Activated CD8-positive, alpha-beta memory T cell treated with anti-CD3 and anti-CD28 coated beads, Interleukin-2, amount 50 U/mL, for 48 hours (primary cell): ENCODE measurements at places on chromosomes 3 and 15.
A peak's percentile ranks its signal among the peaks of the same experiment; 100 is the strongest.

DNA sequence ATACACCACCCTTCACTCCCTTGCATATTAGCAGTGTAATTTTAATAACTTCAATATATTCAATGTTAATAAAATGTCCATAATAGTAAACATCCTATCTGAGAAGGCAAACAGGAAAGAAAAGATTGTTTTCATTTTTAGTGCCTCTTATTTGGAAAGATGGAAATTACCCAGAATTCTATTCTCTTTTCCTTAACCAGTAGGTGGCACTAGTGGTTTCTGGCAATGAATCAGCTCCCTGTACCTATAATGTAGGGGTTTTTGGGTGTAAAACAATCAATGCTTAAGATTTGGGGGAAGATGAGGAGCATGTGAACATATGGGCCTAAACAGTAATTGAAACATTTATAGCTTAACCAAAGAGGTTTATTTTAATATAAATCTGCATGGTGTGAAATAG lies 5.7 kb upstream of the SEMA6D start:
- DNase-seq, result no peak

- no peak for DNase-seq
These were observed 67.9 kb upstream of the TNFSF10 start for GRCh38 chr3:172591125-172591605.

- no peak for DNase-seq
These were observed 94.0 kb downstream of the WDR76 start for GRCh38 chr15:43920815-43921214.

DNA sequence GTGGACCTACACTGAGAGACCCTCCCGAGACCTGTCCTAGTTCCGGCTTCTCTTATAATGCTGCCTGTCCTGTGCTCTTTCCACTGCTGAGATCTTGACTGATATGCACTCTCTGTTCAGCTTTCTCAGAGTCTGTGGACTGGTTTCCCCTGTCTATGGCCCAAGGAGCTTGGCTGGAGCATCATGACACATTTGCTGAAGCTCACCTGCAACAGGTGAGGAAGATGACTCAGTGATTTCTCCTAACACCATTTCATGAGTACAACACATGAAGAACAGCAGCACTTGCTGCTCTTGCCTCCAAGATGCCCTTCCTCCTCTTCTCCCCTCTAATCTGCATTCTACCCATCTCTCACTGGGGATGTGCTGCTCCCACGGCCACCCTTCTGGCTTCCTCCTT lies 92.1 kb downstream of the DUT start:
- no peak for DNase-seq

GRCh38 chr3:193297421-193297820 lies 56.4 kb downstream of the PLAAT1 start:
- DNase-seq, result no peak

GRCh38 chr15:63601704-63602185 lies 4.6 kb downstream of the FBXL22 start:
- DNase-seq, result no peak

GRCh38 chr15:49678655-49679054 lies 57.8 kb downstream of the DTWD1 start:
- DNase-seq, result no peak

GRCh38 chr15:40872791-40873693 lies 992 bp downstream of the RHOV start:
- no peak for DNase-seq

DNA sequence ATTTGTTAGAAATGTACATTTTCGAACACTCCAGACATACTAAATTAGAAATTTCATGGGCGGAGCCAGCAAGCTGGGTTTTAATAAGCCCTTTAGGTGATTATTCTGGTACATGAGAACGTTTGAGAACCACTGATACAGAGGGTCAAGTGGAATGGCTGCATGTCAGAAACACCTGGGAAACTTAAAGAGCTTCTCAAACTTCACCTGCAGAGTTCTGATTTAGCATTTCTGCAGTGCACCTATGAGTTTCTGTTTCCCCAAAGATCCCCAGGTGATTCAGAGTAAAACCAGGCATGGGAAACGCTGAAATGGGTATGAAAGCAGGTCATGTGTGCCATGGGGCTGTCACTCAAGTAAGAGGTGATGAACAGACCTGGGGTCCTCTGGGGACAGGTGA lies 68.1 kb downstream of the TMEM266 start:
- no peak for DNase-seq

GRCh38 chr3:130644628-130645253 lies 101.9 kb downstream of the PIK3R4 start:
- no peak for DNase-seq

GRCh38 chr15:57867970-57868798 lies 161.7 kb downstream of the POLR2M start:
- no peak for DNase-seq

DNA sequence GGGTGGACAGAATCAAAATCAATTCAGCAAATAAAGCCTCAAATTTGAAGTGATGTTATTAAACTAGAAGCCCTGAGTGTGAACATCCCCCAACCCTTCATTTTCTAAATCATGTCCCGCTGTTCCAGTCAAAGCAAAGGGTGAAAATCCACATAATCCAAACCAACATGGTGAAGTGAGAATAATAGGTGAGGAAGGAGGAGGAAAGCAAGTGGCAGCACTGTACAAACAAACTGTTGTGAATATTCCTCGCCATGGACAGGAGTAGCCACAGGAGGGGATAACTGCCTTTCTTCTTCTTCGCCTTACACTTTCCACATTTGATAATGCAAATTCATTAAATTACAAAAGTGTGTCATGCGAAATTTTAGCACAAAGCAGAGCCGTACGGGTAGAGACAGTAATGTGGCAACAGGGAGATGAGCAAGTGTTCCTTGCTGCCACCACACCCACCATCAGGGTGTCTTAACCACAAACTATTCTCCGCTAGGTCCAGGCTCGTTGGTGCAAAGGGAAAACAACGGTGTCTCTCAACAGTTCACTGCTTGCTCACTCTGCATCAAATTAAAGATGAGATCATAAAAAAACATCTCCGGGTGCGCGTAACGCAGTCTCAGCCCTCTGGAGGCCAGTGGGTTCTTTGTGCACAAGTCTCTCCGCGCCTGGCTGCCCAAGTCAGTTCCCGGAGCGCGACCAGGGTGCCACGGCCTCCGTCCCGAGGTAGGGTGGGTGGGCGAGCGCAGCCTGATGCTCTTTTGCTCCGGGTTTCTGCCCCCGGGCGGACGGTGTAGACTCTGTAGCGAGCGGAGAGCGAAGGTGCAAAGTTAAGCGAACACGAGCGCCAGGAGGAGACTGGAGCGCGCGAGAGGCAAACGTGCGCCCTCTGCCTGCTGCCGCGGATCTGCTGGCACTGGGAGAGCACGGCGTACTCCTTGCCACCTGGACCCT lies 6.7 kb downstream of the EPHA3 start:
- peak; percentile 54 for DNase-seq

- DNase-seq, result no peak
These were observed 4.0 kb downstream of the MAP2K1 start for GRCh38 chr15:66390678-66391077.

DNA sequence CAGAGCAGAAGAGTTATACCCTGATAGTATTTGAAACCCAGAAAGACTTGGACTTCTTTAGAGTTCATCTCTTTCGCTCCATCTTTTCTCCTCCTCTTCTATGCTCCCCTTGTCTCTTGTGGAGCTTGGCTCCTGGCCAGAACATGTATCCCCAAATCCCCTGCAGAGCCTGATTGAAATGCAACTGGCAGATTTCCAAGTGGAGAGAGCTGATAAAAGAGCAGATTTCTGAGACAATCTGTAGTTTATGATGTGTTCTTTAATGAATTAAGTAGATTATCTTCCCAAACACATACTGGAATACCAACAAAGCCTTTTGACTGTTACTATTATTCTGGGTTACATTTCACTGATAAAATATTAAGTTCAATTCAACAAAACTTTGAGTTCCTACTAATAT lies 33.4 kb downstream of the UNC13C start:
- no peak for DNase-seq

DNA sequence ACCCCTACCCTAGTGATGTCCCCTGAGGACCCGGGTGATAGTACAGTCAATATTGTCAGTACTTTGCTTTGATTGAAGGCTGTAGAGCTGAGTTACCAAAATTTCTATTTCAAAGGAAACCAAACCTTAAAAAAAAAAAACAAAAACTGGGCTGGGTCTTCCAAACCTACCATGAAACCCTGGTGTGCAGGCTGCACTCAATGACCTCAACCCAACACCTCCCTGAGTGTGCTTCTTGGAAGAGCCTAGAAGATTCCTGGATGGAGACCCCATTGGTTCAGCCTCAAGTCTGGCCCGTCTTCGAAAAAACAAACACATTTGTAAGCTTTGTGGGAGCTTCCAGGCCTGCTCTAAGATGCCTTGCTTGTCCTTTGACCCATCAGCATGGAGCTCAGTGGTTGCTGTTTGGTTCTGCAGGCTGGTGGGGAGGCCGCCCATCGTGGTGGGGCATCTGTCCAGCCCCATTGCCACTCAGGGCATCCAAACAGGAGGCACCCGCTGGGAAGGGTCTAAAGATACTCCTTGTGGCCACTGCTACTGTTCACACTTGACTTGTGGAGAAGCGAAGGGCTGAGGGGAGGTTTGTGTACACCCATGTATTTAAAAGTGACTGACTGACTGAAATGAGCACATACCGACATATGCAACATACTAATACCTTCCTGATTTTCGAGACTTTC lies 32.2 kb downstream of the CRTAP start:
- DNase-seq, result no peak

DNA sequence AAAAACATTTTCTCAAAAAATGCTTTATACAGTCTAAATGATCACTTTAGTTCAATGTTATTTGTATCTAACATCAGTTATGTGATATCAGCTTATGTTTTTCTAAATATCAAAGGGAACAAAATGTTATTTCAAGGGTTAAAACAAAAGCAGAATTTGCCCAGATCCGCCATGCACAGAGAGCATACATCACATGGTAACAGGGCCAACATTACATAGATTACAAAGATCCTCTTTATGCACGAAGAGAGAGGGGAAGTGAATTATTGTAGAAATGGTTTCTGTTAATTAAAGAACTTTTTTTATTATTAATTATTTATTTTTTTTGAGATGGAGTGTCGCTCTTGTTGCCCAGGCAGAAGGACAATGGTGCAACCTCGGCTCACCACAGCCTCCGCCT lies 100.8 kb upstream of the MME start:
- DNase-seq, result no peak
